ENCODE measurements at places on chromosomes 2 and 18.

GRCh38 chr2:170369894-170370293 is 191.9 kb downstream of the MYO3B start:
- no peak for DNase-seq

DNA sequence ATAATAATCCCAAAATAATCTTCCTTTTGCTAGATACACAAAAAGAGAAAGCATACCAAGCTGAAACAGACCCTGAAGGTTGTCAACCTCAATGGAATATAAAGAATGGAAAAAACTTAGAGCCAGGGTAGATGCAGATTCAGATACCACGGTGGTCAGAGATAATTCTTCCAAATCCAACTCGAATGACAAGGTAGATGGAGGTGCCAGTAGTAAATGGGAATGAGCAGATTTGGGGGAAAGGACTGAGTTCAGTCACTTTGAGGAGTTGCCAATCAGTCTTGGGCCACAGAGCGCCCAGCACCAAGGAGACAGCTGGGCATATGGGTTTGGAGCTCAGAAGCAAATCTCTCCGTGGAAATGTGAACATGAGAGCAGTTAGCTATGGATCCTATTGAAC is 3.4 kb upstream of the CHMP1B start:
- no peak for DNase-seq

GRCh38 chr18:43350176-43350575 is 72.9 kb upstream of the SYT4 start:
- DNase-seq: no peak

DNA sequence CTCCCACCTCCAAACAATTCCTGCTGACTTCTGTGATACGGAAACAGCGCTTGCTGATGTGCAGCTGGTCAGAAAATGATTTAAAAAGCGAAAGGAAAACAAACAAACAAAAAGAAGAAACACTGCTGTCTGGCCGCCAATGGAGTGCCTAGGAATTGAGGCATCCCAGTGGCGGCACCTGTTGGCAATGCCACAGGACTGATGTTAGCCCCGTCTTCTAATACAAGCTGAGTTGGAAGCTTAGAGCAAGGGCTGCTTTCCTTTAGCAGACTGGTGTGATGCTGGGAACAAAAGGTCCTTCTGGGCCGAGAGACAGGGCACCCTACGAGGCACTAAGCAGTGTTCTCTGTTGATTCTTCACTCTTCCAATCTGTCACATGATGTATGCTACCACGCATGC is 163.6 kb upstream of the REV1 start:
- DNase-seq: no peak

DNA sequence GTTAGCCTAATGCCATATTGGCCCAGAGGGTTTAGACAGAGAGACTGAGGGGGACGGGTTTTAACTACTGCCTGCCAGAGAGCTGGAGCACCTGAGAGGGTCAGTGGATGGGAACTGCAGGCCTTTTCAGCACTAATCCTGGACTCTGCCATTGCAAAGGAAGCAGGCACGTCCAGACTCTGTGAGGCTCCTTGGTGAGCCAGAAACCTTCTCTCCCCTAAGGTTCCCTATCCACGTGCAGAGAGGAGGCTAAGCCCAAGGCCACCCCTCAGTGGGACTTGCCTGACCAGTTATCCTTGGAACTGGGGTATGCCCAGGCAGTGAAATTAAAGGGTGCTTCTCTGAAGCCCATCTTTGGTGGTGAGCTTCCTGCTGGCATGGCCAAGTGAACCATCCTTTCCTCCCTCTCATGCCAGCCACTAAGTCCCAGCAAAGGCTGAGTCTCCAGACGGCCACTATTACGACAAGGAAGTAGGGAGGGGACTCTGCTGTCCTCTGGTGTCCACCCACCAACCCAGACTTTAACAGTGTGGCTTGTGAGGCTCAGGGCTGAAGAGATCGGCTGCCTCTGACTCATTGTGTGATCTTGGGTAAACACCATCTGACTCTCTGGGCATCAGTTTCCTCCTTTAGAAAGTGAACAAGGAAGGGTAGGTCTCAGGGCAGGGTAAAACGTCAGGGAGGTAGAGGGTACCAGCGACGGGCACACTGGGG is 3.9 kb upstream of the MLPH start:
- peak; percentile 92 for DNase-seq

DNA sequence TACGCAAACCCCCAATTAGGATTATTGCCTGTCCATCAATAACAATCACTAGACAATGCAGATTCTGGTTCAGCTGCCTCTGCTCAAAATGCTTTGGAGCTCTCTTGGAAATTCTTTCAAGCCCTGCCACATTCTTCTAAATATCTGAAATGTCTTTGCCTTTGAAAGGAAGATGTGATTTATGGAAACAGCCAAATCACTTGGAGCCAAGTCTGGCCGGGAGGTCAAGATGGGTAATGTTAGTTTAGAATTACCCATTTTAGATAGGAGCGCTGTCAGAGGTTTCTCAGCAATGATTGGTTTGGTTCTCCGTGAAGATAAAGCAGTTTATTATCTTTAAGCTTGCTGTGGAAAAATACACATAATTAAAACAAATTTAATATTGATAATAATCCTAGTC is 306.7 kb downstream of the SETBP1 start:
- no peak for DNase-seq

DNA sequence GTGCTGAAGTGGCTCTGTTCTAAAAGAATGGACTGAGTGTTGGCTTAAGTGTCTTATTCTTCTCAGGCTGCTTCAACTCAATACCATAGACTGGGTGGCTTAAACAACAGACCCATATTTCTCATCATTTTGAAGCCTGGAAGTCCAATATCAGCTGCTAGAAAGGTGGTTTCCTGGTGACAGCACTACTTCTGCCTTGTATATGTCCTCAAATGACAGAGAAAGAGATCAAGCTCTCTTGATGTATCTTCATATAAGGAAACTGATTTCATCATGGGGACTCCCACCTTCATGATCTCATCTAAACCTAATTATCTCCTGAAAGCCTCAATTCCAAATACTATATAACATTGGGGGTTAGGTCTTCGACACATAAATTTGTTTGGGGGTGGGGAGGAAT is 449.7 kb upstream of the DSEL start:
- no peak for DNase-seq

- DNase-seq: peak; percentile 43
Observed at GRCh38 chr2:10048501-10049171, 5.3 kb downstream of the KLF11 start.

DNA sequence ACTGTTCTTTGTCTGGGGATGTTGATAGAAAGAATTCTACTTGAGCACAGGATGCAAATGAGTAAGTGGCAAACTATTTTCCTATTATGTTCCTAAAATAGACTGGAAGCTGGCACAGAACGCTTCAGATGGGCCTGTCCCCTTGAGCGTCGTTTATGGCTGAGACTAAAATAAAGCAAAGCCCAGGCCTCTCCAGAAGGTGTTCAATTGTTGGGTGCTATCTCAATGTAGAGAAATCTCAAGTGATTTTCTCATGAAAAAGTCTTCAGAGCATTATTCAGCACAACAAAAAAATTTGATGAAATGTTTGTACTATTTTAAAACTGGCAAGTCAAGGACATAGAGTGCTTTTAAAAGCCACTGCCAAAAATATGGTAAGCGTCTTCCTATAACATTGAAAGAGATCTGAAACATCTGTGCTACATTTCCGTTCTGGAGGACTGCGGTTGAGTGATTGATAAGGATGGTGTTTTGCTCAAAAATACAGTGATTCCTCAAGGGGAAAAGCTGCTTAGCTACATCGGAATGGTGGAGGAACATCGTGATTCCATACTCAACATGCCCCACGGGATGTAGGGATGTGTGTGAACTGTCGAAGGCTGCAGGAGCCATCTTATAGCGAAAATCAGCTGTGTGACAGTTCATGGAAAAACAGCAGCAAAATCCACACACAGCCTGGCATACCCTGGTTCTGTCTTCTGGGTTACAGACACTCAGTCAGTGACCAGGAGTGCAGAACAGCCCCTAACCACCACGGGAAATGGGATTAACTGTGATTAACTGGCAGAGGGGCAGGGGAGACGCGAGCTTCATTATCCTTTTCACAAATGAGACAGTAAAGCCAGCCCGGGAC is 10.4 kb upstream of the LRRFIP1 start:
- no peak for DNase-seq

DNA sequence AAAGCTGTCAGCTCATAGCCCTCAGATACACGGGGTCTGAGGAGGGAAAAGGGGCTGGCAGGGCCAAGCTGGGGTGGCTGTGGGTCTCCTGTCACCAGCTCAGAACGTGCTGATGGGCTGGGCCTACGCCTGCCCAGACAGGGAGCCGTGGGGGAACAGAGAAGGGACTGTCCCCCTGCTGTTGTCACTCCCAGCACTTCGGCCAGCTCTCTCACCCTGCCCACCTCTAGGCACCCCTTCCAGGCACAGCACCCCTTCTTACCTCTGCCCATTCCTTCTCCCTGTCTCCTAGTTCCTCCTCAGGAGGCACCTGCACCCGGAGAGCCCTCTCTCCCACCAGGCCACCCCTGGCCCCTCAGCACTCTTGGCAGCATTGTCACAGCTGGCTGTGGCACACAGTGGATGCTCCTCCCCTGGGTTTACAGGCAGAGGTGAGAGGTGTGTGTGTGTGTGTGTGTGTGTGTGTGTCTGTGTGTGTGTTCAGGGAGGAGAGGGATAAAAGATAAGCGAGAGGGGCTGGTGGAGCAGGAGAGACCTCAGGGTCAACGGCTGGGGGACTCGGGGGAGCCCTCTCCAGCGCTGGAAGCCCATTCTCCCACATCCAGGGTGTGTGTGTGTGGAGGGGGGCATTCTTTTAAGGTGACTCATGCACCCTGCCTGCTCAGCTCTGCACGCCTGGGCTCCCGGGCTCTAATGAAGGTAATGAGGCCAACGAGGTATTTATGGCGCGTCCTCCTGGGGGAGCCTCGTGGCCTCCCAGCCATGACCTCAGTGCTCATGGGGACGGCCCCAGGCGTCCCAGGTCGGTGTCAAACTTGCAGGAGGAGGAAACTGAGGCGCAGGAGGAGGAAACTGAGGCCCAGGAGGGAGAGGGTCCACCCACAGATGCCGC is 66.1 kb upstream of the SMAD7 start:
- no peak for DNase-seq

- DNase-seq: no peak
Observed at GRCh38 chr2:33145459-33145858, 198.7 kb downstream of the LTBP1 start.

- peak; percentile 79 for DNase-seq
Observed at GRCh38 chr18:30280861-30281470, 761.6 kb downstream of the DSC3 start.

- DNase-seq: no peak
Observed at GRCh38 chr2:109371481-109372170, 242.1 kb downstream of the SEPTIN10 start.

GRCh38 chr2:178482437-178482836 is 2.2 kb downstream of the PLEKHA3 start:
- DNase-seq: no peak

- no peak for DNase-seq
Observed at GRCh38 chr2:12008425-12009061, 262.1 kb downstream of the LPIN1 start.

DNA sequence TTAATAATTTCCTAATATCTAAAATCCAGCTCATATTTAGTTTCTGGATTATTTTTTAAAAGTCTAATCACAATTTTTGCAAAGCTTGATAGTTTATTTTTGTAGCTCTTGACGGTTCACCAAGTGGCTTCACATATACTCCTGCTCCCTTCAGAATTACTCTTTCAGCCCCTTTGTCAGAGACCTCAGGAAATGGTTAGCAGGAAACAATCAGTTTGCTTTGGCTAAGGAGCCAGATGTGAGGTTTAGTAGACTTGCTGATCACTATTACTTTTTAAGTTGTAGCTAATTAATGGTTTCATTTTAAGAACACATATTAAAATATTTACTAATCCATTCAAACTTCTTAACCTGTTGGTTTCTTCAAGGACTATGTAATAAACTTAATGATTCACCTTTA is 2.3 kb downstream of the RBBP8 start:
- no peak for DNase-seq

DNA sequence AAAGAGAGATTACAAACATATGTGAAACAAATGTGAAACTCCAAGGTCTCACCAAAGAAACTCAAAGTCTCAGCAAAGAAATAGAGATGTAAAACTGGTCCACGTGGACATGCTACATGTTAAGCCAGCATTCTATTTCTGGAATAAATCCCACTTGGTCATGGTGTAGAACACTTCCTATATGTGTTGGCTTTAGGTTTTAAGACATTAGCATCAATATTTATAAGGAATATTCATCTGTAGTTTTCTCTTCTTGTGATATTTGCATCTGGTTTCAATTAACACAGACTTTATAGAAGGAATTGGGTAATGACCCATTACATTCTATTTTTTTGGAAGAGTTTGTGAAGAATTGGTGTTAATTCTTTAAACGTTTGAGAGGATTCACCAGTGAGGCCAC is 133.1 kb downstream of the COPS8 start:
- DNase-seq: no peak

DNA sequence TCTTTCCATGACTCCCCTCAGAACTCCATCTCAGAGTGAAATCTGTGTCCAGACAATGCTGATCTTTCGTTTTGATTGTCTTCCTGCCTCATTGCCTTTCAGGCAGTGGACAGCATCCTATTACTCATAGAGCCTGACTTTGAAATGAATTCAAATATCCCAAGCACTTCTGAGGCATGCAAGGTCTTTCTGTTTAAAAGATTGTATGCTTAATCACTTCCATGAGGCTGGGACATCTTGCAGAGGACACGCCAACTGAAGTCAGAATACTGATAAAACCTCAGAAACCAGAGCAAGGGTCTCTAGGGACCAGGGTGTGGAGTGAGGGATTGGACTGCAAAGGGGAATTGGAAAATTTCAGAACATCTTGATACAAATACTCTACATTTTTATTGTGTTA is 836.5 kb upstream of the ID2 start:
- DNase-seq: no peak

- DNase-seq: peak; percentile 99
Observed at GRCh38 chr2:203891474-203891873, 23.9 kb downstream of the CTLA4 start.

All from inflammatory macrophage treated with lipopolysaccharide for 1 hour (primary cell).